ENCODE measurements at places on chromosomes 1 and 21.

DNA sequence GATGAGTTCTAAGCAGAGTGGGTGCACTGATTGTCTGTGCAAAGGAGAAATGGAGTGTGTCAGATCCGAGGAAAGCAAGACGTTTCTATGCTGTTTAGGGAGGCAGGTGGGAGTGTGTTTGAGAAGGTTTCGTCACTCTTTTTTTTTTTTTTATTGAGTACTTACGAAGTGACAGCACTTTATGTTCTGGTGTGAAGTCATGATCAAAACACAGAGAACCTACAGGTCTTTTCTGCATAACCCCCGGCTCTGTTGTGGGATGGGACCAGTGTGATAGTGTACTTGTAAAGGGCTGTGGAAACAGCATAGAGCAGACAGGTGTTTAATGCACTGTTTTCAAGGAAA is 26.7 kb downstream of the MIA3 start:
- no peak for DNase-seq

GRCh38 chr1:18950401-18951026 is 6.0 kb downstream of the IFFO2 start:
- DNase-seq = no peak

DNA sequence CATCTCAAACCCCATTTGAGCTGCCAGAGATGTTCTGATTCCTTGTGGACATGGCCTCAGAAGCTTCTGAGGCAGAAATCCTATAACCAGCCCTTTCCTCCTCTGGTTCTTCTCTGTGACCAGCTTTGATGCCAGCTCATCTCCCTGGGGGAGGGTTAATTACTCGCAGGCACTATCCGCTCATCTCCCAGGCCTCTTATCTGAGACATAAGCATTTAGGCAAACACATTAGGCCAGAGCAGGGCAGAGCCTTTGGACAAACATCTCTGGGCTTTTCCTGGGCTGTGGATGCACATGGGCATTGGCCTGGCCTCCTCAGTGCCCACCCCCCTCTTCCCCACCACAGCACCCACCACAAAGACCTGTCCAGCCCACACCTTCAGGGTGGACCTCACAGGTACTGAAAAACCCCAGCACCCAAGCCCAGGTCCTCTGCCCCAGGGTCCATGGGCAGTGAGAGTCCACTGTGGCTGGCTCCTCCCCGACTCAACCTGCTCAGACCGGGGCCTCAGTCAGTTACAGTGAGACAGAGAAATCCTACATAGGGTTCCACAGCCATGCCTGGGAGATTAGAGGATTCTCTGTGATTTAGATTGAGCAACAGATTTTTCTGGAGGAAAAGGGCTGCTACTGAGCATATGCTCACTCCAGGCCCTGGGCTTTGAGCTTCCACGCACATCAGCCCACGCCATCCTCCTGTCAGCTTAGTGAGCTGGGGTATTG is 26.9 kb downstream of the IGSF21 start:
- DNase-seq = no peak

- DNase-seq = no peak
These were observed 9.7 kb upstream of the PRDX6 start for GRCh38 chr1:173467426-173467825.

- DNase-seq = no peak
These were observed 20.6 kb upstream of the RNU1-4 start for GRCh38 chr1:16719571-16720350.

DNA sequence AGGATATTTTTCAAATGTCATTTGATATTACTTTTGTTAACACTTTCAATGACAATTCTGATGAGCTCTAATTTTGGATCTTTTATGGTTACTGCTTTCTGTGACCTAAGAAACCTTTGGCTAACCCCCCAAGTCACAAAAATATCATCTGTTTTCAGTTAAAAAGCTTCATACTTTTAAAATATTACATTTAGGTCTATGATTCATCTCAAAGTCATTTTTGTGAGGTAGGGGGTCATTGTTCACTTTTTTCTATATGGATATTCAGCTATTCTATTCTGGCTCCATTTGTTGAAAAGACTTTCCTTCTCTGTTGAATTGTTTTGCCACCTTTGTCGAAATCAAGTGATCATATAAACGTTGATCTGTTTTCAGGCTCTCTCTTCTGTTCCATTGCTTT is 44.8 kb downstream of the UCHL5 start:
- peak; percentile 29 for DNase-seq

DNA sequence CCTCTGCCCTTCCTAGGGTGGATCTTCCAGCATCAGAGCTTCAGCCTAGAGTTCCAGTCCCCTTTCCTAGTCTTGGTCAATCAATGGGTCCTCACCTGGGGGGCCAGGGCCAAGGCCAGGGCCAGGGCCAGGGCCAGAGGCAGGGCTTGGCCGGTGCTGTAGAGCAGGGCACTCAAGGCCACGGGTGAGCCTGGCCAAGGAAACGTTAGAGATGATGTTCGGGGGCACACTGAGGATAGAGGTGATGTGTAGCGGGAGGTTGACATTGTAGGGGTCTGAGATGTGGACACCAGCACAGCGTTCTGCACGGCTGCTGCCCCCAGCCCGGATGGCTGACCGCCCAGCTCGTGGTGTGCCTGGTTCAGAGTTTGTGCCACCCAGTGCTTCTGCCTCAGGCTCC is 5.4 kb upstream of the USF1 start:
- DNase-seq = no peak
